ENCODE measurements at places on chromosomes 1 and 21. TPM values are rescaled to one million over a fixed set of nuclear protein-coding genes. Genes with fewer than 3 reads are reported as not detected.

- no peak overlapping the region for H3K27ac ChIP-seq
- peaks cover 22% of the 10 kb centered on the region for H3K27me3 ChIP-seq
- H3K36me3 ChIP-seq, result no peaks in the 10 kb centered on the region
- no peak for DNase-seq
- H3K4me1 ChIP-seq, result no peaks in the 10 kb centered on the region
These were observed 113.7 kb upstream of the RRP15 start for GRCh38 chr1:218171302-218171893.

Gene ERICH3
- total RNA-seq, result 0.44 TPM

DNA sequence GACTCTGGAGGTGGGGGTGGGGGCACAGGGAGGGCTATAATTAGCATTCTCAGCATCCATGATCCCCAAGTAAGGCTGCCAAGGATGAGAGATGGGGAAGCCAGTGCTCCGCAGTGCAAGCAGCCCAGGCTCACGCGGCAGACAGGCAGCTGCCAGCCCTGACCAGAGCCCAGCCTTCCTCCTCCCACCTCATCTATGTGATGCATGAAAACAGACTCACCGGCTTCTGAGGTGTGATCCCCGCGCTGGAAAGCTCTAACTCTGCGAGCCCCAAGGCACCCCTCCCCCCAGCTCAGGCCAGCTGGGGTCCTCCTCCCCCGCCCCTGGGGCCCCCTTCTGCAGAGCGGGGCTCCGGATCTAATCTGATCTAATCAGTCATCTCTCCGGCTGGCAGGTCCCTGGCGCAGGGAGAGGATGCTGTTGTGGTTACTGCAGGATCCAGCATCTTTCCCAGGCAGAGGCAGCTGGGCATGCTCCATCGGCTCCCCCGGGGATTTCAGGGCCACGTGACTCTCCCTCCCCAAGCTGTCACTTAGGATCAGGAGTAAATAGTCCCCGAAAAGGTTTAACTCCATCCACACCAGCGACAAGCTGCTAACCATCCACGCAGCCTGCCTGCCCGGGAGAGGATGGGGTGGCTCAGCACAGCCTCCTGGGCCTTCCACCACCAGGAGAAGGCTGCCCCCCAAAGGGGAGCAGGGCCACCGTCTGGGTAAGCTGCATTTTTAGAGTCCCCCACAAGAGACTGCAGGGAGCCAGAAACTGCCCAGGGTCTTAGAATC is at the start of gene PLEKHA6:
TSS of gene PLEKHA6 (minus strand) at position 456 of the 782 bp plus-strand sequence. CDS start 86,202 bp downstream, outside the sequence.
- peaks cover 32% of the 10 kb centered on the region for H3K27me3 ChIP-seq
- H3K27ac ChIP-seq, result no peak within 1 kb of the TSS
- no peak for DNase-seq
- no peaks in the 10 kb centered on the region for H3K36me3 ChIP-seq
- no peak within 1 kb of the TSS for H3K4me3 ChIP-seq

GRCh38 chr1:111988377-111988742 is 1.1 kb downstream of the KCND3 start:
- no peak for DNase-seq
- no peaks in the 10 kb centered on the region for H3K36me3 ChIP-seq
- no peak overlapping the region for H3K27ac ChIP-seq
- peaks cover 25% of the 10 kb centered on the region for H3K4me1 ChIP-seq
- H3K4me3 ChIP-seq, result peak overlapping the region; percentile 50

GRCh38 chr1:103461161-103462105 is 64.1 kb upstream of the RNPC3 start:
- H3K27me3 ChIP-seq, result peaks cover 2% of the 10 kb centered on the region
- DNase-seq, result no peak
- no peak overlapping the region for H3K27ac ChIP-seq
- H3K36me3 ChIP-seq, result no peaks in the 10 kb centered on the region
- no peak overlapping the region for H3K4me3 ChIP-seq

Gene VANGL2
- 5.5 TPM for total RNA-seq
